Cerebellar nuclear complex (tissue), 1 donor: ENCODE measurements at places on chromosomes 6 and 20.

GRCh38 chr6:107589934-107590333, 100.0 kb downstream of the SOBP start:
- no peak for DNase-seq

- no peak for DNase-seq
Observed at GRCh38 chr6:164409309-164410009, 899.9 kb downstream of the C6orf118 start.

DNA sequence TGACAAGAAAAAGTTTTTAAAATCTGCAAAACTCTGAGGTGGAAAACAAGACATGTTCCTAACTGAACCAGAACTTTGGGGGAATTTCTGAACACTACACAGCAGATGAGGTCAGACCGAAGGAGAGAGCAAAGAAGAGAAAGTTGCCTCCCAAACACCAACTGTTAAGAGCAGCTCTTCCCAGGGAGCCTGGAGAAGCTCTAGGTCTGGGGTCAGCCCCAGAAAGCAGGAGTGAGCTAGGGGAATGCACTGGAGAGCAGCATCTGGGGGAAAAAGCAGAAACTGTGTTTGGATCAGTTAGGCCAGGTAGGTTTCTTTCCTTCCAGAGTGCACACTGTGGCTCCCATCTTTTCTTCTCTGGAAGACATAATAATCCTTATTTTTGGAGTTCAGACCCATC, 41.3 kb downstream of the FKBP5 start:
- no peak for DNase-seq

GRCh38 chr20:59364611-59365010, 64.2 kb downstream of the EDN3 start:
- DNase-seq, result no peak

DNA sequence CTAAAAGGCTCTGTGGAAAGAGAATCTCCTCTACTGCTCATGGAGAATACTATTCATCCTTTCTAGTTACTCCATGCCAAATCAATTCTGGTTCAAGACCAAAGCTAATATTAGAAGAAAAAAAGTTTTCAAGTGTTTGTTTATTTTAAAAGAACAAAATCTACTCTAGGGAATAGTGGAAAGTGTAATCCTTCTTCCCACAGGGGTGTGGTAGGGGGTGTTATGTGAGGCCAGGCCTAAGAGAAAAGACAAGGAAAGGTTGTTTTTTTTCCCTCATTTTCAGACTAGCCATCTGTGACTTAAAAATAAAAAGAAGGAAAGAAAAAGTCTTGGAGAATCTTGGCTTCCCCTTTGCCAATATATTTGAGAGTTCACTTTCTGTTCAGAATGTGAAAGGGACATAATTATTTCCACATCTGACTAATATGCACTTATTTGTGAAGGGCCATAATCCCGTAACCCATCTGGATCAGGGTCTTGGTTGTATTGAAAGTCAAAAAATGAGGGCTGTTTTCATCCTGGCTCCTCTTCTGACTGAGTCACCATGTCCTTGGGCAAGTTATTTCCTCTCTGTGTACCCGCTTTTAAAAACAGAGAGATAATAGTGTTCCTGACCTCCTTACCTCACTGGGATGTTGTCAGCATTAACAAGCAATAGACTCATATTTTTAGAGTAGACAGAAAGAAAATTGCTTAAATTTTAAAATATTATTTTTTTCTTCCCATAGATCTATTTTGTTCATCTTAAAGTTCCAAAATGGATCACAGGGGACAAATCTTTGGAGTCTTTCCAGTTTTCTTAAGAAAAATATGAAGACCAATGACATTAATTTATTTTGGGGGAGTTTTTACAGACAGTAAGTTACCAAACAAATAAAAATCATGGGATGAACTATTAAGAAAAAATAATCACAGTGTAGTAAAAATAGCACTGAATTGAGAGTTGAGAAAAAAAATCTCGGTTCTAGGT, 233.7 kb downstream of the IBTK start:
- DNase-seq, result no peak

GRCh38 chr6:113172531-113172966, 684.6 kb upstream of the MARCKS start:
- DNase-seq, result no peak

GRCh38 chr6:41161851-41162552, 914 bp downstream of the TREM2 start:
- DNase-seq, result no peak

- no peak for DNase-seq
Observed at GRCh38 chr6:108768166-108768555, 80.1 kb upstream of the ARMC2 start.

GRCh38 chr6:12594530-12594893, 122.1 kb upstream of the PHACTR1 start:
- no peak for DNase-seq

DNA sequence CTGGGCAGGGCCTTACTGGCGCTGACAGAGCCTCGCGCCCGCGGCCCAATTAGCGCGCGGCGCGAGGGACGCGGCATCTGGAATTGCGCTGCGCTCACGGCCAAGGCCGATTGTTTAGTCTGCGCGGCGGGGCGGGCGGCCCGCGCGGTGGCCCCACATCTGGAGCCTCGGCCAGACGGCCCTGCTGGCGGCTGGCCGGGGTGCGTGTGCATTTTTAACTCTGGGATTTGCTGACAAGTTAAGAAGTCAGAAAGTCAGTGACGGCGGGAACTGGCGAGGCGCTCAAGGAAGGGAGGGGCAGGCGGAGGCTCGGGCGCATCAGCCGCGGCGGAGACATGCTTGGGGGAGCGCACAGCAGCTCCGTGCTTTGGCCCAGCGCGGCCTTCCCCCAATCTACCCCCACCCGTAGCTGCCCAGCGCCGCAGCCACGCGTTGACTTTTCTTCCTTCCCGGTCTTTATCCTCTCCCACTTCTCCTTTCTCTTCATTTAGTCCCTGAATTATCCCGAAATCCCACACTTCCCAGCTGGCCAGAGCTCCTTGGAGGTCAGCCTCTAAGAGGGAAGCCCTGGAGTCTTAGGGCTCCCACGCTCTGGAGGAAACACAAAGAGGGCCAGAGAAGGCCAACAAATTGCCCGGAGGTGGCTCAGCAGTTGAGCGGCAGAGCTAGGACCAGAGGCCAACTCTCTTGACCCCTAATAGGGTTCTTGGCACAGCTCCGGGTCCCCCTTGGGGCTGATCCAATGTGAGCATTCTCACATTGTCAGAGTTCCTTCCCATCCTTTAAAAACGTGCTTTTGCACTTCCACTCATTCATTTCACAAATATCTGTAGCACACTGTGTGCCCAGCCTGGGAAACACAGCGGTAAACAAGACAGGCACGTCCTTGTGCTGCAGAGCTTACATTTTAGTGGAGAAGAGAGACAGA, 40.8 kb upstream of the FOXP4 start:
- DNase-seq, result no peak

DNA sequence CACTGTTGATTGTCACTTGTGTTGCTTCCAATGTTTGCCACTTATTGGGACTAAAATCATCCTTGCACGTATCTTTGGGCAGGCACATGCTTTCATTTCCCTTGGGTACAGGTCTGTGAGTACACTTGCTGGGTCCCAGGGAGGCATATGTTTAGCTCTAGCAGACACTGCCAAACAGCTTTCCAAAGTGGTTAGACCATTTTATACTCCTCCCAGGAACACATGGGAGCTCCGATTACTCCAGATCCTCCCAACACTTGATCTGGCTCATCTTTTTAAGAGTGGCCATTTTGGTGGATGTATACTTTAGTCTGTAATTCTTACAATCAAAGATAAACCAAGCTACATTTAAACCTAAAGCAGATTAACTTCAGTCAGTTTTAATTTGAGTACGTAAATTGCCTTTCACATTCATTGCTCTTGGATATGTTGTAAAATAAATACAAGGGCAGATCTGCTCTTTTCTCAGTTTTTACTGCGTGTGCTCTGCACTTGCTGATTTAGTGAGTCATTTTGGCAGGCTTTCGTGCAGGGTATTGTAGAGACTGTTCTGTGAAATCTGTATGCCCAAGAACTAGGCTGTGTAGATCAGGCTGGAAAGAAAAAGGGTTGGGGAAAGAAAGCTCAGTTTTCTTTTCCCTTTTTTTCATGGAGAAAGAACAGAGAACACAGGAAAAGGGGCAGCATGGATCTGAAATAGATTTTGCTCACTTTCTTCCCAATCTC, 19.5 kb downstream of the SLC22A1 start:
- no peak for DNase-seq

GRCh38 chr6:93571346-93571745, 152.0 kb upstream of the EPHA7 start:
- DNase-seq, result no peak

GRCh38 chr6:133130863-133131262, 110.3 kb upstream of the EYA4 start:
- DNase-seq, result no peak

DNA sequence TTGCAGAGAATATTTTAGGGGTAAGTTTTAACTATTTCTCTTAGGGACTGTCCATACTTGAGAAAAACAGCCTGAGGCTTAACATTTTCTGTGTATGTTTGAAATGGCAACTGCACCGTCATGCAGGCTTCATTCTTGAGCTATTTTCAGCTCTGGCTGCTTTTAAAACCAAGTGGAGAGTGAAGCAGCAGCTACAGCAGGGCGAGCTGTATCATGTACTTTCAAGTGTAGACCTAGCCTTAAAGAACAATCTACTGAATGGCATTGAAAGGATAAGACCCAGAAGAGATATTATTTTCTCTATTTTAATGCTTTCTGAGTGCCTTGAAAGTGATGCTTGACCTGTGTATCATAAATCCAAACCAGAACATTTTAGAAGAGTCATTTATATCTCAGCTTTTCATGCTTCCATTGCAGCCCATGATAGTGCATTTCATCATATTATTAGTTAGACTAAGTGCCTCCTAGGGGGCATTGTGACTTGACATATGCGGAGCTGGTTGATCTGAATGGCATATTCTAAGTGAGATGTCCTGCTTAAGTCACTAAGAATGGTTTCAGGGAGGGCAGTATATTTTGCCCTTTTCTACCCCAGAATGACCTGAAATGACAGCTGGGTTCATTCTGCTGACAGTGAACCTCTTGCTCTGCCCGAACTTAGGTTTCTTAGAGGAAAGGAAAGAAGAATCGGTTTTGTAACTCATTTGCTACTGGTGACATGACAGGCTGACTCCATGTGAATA, 85.3 kb downstream of the NKAIN2 start:
- no peak for DNase-seq

DNA sequence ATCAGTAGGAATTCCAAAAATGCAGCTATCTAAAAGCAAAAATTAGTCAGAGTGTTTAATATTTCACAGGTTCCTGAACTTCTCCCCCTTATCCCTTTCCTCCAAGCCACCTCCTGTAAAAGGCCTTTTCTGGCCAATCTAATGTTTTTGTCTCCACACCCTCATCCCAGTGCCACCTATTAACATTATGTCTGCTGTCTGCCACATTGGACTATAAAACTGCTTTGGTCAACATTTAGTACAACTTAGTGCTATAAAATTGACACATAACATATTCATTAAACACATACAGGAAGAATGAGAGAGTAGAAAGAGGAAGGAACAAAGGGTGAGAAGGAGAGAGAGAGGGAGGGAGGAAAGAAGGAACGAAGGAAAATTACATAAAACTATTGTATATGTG, 47.7 kb downstream of the MMUT start:
- DNase-seq, result no peak

DNA sequence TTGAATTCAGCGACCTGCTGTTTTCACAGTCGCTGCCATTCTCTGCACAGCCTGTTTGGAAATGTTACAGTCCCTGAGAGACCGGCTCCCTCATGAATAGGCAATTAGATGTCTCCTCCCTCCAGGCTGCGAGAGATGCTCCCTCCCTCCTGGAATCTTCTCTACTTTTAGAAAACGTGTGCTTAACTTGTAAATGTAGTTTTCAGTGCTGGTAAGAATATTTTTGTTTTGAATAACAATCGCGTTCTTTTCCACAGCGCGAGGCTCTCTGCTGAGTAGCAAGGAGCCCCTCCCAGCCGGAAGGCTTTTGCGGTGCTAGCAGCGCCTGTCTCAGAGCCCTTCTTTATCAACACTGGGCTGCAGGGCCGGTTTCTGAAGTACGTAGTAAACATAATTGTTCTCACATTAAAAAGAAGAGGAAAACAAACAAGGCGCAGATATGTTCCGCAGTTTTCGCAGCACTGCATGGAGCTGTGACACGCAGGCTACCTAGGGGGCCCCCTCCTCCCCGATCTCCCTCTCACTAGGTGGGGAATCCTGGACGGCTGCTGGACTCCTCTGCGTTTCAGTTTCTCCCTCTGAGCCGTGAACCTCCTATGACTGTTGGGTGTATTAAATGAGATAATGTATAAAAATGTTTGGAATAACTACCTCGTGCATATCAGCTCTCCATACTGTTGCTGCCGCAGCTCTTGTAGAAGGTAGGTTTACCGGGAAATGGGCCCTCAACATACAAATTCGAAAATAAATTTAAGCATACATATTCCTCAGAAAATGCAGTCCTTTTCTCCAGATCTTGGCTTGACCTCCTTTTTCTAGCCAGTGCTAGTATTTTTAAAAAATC, 79.0 kb upstream of the SPACA1 start:
- no peak for DNase-seq

DNA sequence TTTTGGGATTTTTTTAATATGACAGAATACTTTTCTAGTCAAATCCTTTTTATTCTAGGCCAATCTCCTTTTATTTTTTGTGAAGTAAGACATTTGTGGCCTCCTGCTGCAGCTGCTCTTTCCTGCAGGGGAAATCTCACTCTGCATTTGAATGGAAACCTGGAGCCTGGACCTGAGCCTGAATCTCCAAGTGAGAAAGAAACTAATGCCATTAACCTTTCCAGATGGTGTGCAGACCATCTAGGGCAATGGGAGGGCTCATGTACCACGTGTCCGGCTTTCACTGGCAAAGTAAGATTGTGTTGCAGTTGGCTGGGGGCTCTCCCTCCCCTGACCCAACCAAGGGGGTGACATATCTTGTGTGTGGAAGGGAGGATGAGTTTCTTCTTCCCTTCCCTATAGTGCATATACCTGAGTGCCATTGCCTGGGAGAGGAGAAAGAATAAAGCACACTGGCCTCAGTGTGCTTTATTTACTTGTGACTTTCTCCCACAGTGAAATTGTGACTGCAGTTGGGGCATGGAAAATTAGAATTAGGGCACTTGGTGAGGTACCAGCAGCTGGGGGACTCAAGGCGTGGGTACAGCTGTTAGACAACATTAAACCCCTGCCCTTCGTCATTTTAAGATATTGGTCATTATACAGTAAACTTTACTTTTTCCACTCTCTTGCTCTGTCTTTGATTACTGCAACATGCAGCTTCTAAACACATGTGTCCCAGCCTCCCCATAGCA, 159.8 kb upstream of the RIN2 start:
- DNase-seq, result no peak

DNA sequence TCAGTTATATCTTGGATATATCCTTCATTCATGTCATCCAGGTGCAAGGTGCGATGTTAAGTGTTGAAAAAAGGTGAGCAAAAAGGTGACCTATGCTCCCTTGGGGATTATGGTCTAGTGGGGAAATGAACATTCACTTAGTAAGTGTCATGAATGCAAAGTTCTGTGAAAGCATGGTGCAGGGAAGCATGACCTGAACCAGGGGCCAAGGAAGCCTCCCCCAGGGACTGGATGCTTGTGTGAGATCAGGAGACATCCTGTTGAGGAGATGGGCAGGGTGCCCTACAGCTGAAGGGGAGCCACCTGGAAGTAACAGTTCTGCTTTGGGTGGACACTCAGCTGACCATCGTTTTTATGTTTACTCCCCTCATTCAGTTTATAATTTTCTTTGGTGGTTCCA, 179.5 kb downstream of the SYNDIG1 start:
- DNase-seq, result no peak
